Left forelimb (tissue), 1 donor: ENCODE measurements at places on chromosomes 12 and 14.
A peak's percentile ranks its signal among the peaks of the same experiment; 100 is the strongest.

GRCh38 chr12:95393191-95393790, 80.7 kb upstream of the METAP2 start:
- DNase-seq, result no peak

GRCh38 chr12:161823-162222, 52.1 kb downstream of the SLC6A12 start:
- DNase-seq, result no peak

- DNase-seq, result peak; percentile 76
Observed at GRCh38 chr12:62934239-62934798, 631 bp downstream of the PPM1H start.

DNA sequence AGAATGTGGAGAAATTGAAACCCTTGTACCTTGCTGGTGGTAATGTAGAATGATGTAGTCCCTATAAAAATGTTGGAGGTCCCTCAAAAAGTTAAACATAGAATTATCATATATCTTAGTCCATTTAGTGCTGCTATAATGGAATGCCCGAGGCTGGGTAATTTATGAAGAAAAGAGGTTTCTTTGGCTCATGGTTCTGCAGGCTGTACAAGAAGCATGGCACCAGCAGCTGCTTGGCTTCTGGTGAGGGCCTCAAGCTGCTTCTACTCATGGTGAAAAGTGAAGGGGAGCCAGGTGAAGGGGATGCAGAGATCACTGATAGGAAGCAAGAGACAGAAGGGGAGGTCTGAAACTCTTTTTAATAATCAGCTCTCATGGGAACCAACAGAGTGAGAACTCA, 233.9 kb downstream of the ADGRD1 start:
- DNase-seq, result no peak

GRCh38 chr12:110444455-110444854, 5.7 kb downstream of the ARPC3 start:
- DNase-seq, result no peak

DNA sequence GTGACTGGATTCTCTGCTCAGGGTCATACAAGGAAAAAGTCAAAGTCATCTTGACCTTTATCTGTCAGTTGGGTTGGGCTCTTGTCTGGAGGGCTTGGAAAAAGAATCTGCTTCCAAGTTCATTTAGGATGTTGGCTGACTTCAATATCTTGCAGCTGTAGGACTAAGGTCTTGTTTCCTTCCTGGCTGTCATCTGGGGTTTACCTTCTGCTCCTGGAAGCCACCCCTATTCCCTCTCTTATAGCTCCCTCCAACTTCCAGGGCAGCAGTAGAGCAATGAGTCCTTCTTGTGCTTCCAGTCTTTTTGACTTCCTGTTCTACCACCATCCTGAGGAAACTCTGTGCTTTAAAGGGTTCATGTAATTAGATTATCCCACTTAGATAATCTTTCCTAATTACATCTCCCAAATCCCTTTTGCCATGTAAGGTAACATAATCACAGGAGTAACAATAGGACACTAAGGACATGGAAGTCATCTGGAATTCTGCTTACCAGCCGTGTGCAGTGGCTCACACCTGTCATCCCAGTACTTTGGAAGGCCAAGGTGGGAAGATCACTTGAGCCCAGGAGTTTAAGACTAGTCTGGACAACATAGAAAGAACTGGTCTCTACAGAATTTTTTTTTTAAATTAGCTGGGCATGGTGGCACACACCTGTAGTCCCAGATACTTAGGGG, 170.7 kb upstream of the KITLG start:
- no peak for DNase-seq

DNA sequence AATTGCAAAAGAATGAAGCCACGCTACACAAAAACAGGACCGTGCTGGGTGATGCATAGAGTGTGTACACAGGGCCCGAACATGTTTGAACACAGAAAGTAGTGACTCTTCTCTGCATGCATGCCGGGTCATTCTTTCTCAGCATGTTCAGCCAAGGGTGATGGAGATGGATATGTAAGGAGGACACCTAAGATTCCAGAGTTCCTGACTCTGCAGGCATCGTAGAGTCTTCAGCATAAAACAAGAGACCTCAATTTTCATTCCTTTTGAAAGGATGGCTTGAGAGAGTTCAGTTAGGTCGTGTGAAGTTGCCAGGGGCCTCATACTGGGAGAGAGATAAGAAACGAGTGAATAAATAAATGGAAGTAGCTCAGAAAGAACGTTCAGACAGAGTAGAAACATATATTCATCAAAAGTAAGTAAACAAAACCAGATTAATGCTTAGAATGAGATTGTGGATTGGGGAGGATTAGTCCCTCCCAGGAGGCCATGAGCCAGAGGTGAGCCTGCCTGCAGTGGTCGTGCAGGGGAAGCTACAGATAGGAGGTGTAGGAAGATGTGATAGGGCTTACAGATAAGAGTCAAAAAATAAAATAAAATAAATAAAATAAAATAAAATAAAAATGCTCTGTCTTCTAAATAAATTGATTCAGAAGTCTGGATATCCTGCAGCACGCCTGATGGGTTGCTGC, 27.6 kb upstream of the SEL1L start:
- no peak for DNase-seq

DNA sequence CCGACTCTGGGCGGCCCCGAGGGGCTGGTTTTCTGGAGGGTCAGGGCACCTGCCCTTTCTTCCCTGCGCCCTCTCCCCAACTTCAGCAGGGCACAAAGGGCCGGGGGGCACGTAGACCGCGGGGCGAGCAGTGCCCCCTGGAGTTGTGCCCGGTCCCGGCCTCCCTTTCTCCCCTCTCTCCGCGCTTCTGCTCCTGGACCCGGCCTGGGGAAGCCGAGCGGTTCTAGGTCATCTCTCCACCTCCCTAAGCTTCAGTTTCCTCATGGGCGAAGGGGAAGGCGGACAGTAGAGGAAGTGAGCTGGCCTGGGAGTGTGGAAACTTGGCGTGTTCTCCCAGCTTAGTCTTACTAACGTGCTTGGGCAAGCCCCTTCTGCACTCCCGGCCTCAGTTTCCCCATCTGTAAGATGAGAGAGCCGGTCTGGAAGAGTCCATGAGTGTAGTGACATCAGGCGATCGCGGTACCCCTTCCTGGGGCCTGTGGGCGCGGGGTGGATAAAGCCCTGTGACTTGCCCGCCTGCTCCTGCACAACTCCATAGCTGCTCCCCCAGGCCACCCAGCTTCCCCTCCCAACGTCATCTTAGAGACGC, 158.6 kb upstream of the PARP11 start:
- DNase-seq, result no peak

DNA sequence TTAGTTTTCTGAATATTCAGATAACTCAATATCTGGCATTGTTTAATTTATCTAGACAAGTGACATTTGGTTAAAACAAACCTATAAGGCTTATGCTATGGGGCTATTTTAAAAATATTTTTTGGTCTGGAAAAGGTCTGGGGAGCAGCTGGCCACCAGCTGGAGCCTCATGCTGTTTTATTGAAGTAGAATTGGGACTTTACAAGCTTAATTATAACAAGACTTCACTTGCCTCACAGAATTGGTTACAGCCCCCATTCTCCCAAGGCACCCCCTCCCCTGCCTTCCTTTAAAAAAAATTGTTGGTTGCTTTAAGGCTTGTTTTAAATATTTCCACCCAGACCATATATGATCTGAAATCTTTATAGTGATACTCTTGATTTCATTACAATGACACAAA, 453.9 kb downstream of the ADAMTS20 start:
- no peak for DNase-seq

- DNase-seq, result no peak
Observed at GRCh38 chr12:3882896-3883564, 9.8 kb upstream of the PARP11 start.

GRCh38 chr12:117847371-117847770, 121.4 kb downstream of the KSR2 start:
- no peak for DNase-seq

- DNase-seq, result no peak
Observed at GRCh38 chr12:67520606-67521005, 127.9 kb upstream of the DYRK2 start.

DNA sequence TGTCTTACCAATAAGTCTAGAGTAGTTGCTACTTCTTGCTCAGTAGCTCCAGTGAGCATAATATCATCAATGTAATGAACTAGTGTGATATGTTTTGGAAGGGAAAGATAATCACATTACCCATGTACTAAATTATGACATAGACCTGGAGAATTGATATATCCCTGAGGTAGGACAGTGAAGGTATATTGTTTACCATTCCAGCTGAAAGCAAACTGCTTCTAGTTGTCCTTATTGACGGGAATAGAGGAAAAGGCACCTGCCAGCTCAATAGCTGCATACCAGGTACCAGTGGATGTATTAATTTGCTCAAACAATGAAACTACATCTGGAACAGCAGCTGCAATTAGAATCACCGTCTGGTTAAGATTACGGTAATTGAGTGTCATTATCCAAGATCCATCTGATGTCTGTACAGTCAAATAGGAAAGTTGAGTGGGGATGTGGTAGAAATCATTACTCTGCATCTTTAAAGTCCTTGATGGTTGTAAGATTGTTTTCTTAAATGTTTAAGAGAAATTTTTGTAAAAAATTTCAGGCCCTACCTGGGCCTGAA, 100.0 kb upstream of the ARHGAP5 start:
- no peak for DNase-seq

DNA sequence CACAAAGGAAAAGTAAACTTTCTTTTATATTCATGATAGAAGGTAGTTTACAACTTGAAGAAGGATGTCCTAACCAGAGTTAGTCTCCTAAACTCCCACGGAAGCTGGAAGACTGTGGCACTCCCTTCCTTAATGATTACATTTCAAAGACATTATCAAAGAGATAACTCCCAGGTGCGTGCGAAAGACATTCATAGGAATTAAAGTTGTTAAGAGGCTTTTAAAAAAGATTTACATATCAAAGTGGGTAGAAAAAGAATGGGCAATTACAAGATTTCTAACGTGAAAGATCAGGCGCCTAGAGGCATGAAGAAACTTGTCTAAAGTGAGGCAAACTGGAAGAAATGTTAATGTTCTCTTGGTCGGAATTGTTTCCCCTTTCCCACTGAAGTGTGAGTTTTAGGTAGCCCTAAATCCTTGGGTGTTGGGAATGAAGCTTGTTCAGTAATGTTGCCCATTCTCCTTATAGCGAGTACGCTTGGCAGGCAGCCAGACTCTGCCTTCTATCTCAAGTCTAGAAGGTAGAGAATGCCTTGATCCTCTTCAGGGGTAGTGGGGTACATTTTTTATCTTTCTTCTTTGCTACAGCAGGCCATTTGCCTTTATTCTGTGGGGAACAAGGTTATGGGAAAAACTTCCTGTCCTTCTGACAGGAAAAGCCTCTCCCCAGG, 642.0 kb downstream of the SLC6A15 start:
- DNase-seq, result no peak

DNA sequence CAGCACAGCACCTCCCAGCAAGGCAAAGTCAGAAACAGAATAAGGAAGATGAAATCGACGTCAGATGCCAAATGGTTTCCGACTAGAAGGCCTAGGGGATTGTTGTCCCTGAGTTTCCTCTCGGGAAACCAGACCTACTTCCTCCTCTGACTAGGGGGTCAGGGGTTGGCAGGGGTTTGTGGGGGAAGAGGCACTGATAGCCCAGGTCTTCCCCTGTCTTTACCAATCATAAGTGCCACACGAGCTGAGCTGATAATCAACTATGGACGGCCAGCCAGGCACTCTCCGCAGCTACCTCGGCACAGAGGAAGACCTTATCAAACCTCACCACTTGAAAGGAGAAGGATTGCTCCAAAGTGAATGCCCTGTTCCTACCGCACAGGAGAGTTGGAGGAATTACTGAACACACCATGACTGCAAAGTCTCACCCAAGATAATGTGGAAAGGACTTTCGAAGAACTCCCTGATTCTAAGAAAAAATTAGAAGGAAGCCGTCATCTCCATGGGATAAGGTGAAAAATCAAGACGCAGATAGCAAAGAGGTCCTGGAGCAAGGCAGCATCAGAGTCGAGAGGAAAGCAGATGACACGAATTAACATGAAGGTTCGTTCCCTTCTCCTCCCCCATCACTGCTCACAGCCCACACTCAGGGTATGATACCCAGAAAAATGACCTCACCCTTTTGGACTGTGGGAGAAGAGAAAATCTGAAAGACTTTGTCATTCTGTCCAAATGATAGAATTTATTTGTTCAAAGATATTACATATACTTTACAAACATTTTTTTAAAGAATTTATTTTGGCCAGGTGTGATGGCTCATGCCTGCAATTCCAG, 77.7 kb upstream of the MED13L start:
- no peak for DNase-seq

- DNase-seq, result no peak
Observed at GRCh38 chr14:34718750-34719304, 4.4 kb upstream of the CFL2 start.

DNA sequence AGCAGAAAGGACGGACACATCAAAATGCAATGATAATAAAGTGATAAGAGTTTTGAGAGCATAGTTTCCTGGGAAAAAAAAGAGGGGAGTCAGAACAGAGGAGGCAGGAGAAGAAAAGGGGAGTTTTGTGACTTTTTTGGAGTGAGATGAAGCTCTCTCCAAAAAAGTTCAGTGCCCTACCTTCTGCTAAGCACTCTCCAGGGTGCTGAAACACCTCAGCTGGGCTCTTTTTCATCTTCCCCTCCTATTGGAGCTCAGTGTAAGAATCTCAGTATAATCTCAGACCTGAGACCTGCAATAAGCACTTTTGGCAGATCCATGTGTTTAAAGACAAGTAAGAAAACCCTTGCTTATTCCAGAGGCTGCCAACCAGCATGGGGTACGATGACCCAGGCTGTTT, 58.9 kb upstream of the SRRM4 start:
- no peak for DNase-seq

GRCh38 chr12:24135158-24135850, 185.8 kb upstream of the SOX5 start:
- no peak for DNase-seq

GRCh38 chr12:97022536-97023230, 115.6 kb downstream of the NEDD1 start:
- DNase-seq, result no peak

- peak; percentile 70 for DNase-seq
Observed at GRCh38 chr14:38255408-38255672, 553 bp downstream of the CLEC14A start.

DNA sequence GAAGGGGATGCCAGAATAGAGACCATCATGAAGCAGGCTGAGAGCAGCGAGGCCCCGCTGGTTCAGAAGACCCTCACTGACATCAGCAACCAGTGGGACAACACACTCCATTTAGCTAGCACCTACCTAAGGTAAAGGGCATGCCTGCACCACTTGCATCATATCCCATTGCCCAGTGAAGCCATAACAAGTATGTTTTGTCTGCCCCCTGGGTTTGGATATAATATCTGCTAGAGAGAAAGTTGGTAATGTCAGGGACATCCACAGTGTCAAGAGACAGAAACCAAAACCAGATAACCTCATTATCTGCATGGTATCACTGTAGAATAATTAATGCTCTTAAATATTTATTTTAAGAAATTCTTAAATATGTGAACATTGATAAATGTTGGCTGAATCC, 173.8 kb downstream of the SYNE2 start:
- no peak for DNase-seq

DNA sequence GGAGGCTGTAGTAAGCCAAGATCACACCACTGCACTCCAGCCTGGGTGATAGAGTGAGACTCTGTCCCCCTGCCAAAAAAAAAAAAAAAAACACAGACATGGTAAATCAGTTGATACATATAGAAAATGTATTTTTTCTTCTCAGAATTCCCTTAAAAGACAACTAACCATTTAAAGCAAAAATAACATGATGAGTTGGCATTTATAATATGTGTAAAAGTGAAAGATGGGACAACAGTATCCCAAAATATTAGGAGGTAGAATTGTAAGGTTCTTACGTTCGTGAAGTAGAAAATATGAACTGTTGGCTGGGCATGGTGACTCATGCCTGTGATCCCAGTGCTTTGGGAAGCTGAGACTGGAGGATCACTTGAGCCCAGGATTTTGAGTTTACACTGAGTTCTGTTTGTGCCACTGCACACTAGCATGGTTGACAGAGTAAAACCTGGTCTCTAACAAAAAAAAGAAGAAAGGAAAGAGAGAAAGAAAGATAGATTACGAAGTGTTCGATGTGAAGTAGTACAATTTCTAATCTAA, 296.7 kb downstream of the FBXL14 start:
- no peak for DNase-seq
